ENCODE measurements at places on chromosomes 11 and 22. TPM values are rescaled to one million over a fixed set of nuclear protein-coding genes. Genes with fewer than 3 reads are reported as not detected.

The SCGB2A2 gene
- not detected for total RNA-seq

DNA sequence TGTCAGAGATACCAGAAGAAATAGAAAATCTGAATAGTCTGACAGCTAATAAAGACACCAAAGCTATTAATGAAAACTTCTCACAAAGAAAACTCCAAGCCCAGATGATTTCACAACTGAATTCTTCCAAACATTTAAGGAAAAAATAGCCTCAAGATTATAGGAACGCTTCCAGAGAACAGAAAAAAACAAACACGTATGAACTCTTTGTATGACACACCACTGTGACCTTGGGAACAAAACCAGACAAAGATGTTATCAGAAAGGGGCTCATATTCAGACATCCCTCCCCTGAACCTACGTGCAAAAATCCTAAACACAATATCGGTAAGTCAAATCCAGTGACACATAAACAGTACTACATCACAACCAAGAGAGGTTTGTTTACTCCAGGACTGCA, 23.5 kb downstream of the CERK start:
- no peak for DNase-seq

The OR52I1 gene
- not detected for total RNA-seq

The KCNJ11 gene
- total RNA-seq, result 1.3 TPM

The TESMIN gene
- 3.8 TPM for total RNA-seq

DNA sequence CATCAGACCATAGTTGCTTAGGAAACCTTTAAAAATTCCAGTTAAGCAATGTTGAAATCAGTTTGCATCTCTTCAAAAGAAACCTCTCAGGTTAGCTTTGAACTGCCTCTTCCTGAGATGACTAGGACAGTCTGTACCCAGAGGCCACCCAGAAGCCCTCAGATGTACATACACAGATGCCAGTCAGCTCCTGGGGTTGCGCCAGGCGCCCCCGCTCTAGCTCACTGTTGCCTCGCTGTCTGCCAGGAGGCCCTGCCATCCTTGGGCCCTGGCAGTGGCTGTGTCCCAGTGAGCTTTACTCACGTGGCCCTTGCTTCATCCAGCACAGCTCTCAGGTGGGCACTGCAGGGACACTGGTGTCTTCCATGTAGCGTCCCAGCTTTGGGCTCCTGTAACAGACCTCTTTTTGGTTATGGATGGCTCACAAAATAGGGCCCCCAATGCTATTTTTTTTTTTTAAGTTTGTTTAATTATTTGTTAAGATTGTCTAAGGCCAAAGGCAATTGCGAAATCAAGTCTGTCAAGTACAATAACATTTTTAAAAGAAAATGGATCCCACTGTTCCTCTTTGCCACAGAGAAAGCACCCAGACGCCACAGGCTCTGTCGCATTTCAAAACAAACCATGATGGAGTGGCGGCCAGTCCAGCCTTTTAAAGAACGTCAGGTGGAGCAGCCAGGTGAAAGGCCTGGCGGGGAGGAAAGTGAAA, 73.4 kb downstream of the NCAPD3 start:
- DNase-seq, result no peak
